ENCODE measurements at places on chromosomes 4 and X.

GRCh38 chrX:109812236-109812635, 79.2 kb upstream of the ACSL4 start:
- no peak for DNase-seq

DNA sequence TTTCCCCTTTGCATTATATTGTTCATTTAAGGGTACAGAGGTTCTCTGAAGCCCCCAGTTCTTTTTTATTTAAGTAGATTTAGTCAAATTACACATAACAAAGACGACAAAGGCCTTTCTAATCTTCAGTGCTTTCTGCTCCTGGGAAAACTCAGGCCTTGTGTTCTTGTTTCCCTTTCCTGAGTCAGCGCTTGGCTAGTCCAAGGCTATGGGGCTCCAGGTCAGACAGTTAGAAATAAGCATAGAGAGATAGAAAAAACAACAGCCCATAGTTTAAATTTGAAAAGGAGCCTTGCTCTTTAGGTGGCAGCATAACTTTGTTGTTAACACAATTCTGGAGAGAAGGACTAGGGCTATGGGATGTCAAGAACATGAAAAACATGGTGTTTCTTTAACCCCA, 97.3 kb downstream of the PPP1R2C start:
- no peak for DNase-seq

DNA sequence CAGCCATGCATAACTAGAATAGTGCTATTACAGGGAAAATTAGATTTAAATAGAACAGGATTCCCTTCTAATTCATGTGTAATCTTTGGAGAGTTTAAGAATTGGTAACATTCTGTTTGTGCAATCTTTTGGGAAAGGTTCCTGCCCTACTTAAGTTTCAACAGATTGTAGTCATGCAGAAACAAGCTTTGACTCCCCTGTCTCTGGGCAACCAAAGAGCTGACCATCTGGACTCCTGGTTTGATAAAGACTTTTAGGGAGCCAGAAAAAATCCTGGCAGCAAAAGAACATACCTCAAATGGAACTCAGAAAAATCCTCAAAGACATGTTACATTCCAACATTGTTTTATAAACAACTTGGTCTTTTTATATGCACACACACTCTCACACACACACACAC, 191.1 kb upstream of the NEIL3 start:
- no peak for DNase-seq

DNA sequence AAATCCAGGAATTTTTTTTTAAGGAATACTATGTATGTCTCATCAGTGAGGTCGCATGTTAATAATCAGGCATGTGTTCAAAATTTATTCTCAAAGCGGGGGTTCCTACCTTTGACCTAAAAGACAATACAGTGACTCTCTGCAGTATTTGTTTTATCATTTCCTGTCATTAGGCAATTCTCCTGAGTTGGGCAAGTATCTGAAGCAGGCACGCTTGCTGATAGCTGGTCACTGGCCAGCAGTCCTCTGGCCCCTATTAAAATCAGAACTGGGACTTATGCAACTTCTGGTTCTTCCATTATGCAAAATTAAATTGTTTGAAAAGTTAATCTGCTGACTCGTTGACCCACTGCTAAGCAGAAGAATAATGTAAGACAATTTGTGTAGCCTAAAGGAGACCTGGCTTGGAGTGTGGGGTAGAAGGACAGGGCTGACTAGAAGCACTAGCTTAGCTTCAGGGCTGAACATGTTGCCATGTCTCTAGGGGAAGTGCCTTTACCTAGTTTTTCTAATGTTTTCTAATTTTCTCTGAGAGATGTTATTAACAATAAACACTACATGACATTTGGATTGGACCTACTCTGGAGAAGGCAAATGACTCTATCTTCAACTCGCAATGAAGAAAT, 36.0 kb upstream of the GABRA2 start:
- DNase-seq = no peak

GRCh38 chr4:10192331-10192730, 75.7 kb upstream of the WDR1 start:
- no peak for DNase-seq

GRCh38 chrX:87621697-87622096, 104.1 kb downstream of the KLHL4 start:
- DNase-seq = no peak

- no peak for DNase-seq
Measured at GRCh38 chr4:56799161-56799759, 22.2 kb downstream of the SPINK2 start.

GRCh38 chr4:176927664-176928063, 134.9 kb upstream of the VEGFC start:
- DNase-seq = no peak

- no peak for DNase-seq
Measured at GRCh38 chr4:65805936-65806335, 135.6 kb upstream of the EPHA5 start.

DNA sequence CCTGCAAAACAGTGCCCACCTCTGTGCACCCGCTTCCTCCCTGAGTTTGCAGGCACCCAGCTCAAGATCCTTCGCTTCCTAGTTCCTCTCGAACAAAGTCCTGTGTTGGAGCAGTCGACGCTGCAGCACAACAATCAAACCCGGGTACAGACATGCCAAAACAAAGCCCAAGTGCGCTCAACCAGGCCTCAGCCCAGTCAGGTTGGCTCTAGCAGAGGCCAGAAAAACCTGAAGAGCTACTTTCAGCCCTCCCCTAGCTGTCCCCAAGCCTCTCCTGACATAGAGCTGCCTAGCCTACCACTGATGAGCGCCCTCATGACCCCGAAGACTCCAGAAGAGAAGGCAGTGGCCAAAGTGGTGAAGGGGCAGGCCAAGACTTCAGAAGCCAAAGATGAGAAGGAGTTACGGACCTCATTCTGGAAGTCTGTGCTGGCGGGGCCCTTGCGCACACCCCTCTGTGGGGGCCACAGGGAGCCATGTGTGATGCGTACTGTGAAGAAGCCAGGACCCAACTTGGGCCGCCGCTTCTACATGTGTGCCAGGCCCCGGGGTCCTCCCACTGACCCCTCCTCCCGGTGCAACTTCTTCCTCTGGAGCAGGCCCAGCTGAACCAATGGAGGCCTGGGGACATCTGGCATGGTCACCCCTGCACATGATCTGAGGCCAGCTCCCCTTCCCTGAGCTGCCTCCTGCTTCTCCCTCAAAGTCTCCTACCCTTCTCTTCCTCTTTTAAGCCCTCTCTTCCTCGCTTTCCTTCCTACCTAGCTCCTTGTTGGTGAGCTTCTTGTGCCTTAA, 6.9 kb downstream of the APEX2 start:
- DNase-seq = no peak

DNA sequence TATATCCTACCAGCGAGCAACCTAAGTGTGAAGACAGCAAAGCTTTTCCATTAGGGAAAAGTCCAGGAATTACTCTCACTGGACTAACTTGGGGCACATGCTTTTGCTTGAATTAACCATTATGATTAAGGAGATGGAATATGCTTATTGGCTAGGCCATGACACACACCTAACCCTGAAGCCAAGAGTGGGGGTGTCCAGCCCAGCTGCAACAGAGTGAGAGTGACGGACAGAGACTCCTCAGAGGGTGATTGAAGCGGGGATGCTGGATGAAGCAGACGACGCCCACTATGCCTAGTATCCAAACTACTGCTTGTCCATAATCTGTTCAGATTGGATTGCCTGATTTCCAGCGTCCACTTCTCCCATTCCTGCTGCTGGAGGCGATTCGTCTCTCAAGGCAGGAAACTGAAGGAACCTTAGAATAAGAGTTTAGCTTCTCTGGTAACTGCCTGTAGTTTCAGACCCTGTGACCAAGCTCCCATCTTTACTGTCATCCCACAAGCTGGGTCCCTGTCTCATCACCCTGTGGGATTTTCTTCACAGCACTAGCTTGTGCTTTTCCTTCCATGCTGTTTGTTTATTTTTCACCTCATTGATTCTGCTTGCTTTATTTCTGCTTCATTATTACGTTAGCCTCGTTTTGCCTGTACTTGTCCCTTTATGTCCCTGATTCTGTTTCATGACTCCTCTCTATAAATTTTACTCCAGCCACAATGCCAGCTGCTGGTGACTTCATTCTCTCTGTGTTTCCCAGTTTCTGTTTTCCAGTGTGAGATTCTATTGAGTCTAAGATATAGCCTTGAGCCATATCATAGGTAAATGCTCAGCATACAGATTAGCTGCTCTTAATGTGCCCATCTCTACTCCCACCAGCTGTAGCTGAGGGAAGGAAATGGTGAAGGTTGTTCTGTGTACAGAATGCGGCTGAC, 19.0 kb downstream of the FAM47E start:
- no peak for DNase-seq

DNA sequence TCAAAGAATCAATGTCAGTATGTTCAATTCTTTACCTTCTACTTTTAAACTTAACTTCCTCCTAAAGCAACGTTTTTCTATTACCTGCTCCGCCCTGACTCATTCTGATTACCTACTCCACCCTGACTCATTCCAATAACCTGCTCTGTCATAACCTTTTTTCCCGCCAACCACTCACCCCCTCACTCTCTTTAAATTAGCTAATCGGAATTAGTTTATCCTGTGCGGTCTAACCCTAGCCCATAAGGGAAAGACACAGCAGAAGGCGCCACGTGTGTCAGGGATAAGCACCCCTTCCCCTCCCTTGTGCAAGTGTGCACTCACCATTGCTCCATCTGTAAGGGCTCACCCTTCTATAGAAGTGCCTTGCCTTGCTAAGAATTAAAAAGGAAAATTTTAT, 64.4 kb downstream of the EIF4E start:
- no peak for DNase-seq

- DNase-seq = no peak
Measured at GRCh38 chr4:185529413-185529812, 5.9 kb downstream of the PDLIM3 start.

GRCh38 chr4:7647600-7648543, 213.1 kb upstream of the PSAPL1 start:
- no peak for DNase-seq

DNA sequence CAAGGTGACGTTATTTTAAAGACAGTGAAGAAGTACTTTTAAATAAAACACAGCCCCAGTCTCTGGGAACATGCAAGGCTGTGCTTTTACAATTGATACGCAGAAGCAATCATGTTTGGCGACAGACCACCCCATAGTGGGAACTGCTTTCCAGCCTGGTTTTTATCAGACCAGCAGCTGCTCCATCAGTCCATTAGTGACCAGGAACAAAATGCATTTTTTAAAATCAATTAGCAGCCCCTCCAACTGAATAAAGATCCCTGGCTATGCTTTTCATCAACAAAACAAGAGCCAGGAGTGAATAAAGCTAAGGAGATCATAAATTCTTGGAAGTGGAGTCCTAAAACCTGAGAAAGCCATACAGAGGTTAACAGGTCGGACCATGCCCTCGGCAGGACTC, 153.0 kb upstream of the TENM3 start:
- DNase-seq = no peak

- DNase-seq = no peak
Measured at GRCh38 chr4:26152056-26152455, 168.8 kb upstream of the RBPJ start.

GRCh38 chrX:19350941-19351384, 7.2 kb downstream of the PDHA1 start:
- DNase-seq = no peak

- DNase-seq = no peak
Measured at GRCh38 chr4:74675673-74676279, 118.5 kb downstream of the BTC start.

DNA sequence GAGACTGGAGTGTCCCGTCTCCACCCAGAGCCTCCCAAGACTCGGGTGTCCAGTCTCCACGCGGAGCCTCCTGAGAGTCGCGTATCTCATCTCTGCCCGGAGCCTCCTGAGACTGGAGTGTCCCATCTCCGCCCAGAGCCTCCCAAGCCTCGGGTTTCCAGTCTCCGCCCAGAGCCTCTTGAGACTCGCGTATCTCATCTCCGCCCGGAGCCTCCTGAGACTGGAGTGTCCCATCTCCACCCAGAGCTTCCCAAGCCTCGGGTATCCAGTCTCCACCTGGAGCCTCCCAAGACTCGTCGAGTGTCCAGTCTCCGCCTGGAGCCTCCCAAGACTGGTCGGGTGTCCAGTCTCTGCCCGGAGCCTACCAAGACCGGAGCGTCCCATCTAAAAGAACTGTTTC, 2.3 kb downstream of the FAM47C start:
- DNase-seq = no peak

DNA sequence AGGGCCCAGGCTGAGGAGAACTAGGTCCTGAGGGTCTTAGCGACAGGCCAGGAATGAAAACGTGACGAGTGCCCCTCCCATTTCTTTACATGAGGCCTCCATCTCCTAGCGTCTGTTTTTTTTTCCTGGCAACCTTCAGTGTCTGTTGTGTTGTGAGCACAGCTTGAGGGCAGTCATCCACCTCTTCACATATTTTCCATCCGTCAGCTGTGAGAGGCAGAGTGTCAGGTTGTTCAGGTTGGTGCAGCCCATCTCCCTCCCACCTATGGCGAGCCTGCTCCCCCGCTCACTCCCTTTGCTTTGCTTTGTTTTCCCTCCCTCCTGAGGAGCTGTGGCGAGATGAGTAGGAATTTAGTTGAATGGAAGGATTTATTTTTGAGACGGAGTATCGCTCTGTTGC, 51.7 kb upstream of the CHRNA9 start:
- no peak for DNase-seq

DNA sequence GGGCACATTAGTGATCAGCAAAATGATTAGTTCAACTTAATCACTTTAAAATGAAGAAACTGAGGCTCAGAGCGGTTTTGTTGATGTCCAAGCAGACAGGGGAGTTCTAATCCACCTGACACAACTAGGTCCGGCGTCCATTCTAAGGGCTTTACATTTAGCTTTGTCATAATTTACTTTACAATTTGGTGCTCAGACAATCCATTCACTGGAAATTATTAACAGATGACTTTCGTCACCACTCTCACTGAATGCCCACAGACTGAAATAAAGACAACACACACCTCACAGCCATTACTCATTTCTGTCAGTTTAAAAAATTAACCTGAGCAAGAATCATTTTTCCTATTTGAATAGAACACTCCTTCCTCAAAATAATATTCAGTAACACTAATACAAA, 10.8 kb downstream of the NR3C2 start:
- no peak for DNase-seq

DNA sequence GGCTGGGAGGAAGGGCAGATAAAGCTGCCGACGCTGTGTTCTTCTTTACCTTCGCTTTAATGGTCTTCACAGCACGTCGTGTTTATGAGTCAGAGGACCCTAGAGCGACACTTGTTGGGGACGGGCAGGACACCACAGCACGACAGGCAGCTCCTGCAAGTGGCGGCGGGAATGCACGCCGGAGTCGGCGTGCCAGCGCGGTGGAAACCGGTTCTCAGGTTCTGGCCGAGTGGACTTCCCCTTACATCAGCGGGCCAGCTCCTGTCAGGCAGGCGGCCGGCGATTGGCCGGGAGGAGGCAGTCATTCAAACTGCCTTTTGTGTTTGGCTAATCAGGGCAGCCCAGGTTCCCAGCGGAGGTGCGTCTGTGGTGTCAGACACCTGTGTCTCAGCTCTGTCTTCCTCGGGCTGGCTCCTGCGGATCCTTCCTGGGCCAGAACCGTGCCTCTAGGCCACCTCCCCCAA, 150.9 kb downstream of the SHROOM3 start:
- DNase-seq = peak; percentile 16

GRCh38 chr4:105490523-105490922, 16.7 kb upstream of the PPA2 start:
- DNase-seq = no peak

DNA sequence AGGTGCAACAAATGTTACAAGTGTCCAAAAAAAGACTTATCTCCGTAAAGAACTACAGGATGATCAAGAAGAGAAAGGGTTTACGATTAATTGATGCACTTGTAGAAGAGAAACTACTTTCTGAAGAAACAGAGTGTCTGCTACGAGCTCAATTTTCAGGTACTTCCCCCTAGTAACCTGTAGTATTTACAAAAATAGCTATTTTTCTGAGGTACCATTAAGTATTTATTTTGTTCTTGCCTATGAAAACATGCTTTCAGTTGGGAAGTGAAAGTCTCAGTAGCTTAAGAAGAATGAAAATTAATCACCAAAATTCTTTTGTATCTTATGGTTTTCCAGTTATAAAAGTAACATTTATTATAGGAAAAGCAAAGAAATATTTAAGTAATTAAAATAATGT, 5.9 kb downstream of the THAP9 start:
- DNase-seq = no peak
